Smooth muscle cell of the brain vasculature (primary cell): ENCODE measurements at places on chromosomes 7 and 10.
A peak's percentile ranks its signal among the peaks of the same experiment; 100 is the strongest.

DNA sequence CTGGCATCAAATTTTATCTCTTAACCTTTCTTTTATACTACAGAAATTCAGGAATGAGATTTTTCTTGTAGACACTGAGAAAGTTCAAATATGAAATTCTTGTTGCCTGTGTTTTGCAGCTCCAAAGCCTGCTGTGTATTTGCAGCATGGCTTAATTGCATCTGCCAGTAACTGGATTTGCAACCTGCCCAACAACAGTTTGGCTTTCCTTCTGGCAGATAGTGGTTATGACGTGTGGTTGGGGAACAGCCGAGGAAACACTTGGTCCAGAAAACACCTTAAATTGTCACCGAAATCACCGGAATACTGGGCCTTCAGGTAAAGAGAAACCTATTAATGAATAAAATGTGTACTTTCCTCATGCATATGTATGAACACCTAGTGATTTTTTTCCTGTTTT is 24.8 kb downstream of the LIPK start:
- no peak for DNase-seq

DNA sequence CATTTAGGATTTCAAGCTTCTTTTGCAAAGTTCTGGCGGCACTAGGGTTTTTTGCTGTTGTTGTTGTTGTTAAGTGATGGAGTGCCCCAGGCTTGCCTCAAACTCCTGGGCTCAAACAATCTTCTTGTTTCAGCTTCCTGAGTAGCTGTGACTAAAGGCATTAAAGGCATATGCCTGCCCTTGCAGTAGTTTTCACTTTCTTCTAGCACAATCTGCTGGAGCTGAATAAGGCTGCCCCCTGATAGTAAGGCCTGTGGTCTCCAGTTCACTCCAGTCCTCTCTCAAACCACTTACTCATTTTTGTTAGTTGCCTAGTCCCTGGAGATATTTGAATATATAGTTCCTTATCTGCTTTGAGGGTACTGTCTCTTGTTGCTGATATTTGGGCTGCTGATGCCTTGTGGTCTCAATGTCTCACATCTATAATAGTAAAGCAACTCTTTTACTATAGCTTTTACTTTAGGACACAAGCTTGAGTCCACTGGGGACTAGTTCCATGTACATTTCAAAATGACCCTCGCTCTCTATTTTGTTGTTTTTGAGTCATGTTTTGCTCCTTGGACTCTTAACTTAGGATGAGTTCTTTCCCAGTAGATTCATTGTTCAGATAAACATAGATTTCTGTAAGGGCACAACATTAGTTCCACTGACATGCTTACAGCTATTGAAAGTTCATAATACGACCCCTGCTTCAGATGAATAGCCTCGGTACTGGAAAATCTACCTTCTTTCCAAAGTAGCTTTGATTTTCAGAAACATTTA is 25.5 kb downstream of the PHF14 start:
- DNase-seq, result no peak

- no peak for DNase-seq
Measured at GRCh38 chr7:33698041-33698440, 207.3 kb upstream of the BMPER start.

DNA sequence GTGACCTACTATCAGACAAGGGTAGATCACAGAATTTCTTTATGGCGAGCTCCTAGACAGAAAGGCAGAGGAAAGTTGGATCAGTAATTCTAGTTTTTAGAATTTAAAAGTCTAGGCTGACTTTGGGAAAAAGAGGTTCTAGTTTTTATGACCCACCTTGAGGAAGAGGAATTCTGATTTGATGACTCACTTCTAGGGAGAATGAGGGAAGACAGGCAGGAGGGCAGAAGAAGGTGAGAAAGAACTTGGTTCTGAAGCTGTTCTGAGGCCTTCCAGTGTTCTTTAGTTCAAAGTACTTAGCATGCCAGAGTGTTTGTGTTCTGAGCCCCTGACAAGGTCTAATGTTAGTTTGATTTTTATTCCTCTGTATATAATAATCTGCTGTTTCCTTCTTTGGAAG is 97.2 kb downstream of the PODXL start:
- no peak for DNase-seq

DNA sequence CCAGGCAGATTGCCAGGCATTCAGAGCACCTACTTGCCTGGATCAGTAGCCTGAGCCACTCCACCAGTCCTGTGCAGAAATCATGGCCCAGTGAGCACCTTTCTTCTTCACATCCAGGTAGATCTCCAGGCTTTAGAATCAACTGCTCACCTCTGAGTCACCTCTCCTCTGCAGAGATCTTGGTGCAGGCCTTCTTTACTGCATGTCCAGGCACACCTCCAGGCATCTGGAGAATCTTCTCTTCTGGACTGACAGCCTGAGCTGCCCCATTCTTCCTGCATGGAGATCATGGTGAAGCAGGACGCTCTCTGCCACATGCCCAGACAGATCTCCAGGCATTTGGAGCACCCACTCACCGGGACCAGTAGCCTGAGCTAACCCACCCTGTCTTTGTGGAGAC is 894.5 kb upstream of the MBL2 start:
- no peak for DNase-seq

DNA sequence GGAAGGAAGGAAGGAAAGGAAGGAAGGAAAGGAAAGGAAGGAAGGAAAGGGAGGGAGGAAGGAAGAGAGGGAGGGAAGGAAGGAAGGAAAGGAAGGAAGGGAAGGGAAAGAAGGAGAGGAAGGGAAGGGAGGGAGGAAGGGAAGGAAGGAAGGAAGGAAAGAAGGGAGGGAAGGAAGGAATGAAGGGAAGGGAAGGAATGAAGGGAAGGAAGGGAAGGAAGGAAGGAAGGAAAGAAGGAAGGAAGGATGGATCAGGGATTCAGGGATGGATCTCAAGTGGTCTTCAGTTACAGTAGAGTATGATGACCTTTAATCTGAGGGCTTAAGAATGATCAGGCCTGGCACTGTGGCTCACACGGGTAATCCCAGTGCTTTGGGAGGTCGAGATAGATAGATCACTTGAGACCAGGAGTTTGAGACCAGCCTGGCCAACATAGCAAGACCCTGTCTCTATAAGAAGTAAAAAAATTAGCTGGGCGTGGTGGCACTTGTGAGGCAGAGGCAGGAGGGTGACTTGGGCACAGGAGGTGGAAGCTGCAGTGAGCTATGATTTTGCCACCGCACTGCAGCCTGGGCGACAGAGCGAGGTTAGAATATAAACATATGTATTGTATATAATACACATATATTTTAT is 760 bp upstream of the FOXK1 start:
- no peak for DNase-seq

DNA sequence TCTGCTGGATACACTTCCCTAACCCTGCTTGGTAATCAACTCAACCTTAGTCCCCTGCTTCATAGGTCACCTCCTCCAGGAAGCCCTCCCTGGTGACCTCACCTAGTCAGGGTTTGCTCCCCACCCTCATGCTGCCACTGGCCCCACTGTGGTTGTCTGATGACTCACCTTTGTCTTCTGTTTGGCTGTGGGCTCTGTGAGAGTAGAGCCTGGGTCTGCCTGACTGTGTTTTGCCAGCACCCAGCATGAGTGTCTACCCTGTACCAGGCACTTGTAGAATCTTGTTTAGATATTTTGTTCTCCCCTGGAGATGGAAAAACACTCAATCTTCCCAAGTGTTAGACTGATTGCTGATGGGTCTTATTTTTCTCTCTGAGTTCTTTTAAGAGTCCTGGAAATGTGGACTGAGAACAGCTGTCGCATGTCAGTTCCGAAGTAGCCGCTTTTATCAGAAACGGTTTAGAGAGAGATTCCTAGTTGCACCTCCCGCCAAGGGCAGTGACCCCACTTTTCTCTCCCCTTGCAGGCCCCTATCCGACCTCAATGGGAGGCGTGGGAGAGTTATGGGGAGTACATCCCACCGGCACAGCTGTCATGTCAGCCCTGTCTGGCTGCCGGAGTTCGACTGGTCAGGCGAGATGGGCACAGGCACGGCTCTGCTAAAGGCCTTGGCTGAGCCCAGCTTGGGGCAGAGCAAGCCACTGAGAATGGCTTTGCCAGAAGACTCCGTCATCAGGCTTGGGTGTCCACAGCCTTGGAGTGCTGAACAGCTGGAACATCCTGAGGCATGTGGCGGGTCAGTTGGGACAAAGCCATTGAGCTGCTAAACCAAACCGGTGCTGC is 134.3 kb downstream of the GRK5 start:
- no peak for DNase-seq

- no peak for DNase-seq
Measured at GRCh38 chr7:39291628-39292410, 274.4 kb upstream of the YAE1 start.

DNA sequence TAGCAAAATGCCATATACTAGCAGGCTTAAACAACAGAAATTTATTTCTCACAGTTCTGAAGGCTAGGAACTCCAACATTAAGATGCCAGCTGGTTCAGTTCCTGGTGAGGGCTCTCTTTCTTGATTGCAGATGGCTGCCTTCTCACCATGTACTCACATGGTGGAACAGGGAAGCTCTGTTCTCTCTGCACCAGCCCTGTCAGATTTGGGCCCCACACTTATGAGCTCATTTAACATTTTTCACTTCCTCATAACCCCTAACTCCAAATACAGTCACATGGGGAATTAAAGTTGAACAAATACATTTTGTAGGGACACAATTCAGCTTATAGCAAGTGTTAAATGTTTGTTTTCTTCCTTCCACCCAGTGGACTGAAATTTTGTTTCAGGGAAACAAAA is 218.6 kb upstream of the TAC1 start:
- no peak for DNase-seq

DNA sequence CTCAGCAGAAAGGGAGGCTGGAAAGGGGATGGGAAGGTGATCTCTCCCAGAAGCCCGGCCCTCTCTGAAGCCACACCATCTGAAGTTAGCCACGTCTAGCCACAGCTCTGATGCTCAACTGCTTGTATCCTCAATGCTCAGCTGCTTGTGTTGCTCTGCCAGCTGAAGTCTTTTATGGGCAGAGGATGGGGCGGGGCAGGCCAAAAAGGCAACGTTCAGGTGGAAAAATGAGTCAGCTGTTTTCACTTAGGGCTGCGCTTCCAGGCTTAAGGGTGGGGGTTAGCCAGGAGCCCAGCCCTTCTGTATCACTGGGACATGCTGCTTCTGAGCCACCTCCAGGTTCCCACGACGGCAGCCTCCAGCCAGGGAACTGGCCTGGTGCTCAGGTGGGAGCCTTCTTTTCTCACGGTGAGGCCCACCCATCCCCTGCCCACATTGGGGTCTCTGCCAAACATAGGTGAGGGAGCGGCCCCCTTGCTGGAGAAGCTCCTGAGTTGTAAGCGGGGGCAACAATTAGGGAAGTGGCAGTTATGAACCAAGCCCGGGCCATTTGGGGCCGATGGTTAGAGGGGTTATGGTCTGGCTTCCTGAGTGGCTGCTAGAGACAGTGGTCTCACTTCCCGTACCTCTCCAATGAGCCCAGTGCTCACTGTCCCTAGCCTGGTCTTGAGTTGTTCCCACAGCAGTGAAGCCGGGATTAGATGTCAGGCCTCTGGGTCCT is 44.9 kb upstream of the CNPY1 start:
- no peak for DNase-seq

- DNase-seq, result peak; percentile 60
Measured at GRCh38 chr7:116173051-116174028, 37.0 kb upstream of the TES start.

GRCh38 chr10:43348511-43349312 is 22.7 kb upstream of the FXYD4 start:
- peak; percentile 49 for DNase-seq

DNA sequence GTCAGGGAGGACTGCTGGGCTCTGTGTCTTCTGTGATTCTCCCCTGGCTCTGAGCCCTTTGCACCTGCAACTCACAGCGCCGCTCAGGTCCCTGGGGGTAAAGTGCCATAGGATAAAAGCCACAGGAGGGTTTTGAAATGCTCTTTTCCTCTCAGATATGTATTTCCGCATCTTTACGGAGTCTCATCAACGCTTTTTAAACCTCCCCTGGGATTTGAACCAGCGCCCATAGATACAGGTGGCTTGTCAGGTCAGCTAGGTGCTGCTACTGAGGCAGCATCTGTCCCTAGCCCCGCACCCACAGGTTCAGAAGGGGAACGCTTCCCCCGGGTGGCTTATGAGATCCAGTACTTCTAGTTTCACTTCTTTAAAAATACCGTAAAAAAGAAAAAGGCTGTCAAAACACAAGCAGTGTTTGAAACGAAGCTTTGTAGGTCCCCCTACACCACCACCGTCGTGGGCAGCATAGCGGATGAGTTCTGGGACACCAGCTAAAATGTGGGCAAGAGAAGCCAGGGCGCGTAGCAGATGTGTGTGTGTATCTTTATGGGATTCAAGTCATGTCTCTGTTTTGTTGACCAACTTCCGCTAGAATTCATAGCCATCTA is 173.5 kb downstream of the CUX1 start:
- no peak for DNase-seq

DNA sequence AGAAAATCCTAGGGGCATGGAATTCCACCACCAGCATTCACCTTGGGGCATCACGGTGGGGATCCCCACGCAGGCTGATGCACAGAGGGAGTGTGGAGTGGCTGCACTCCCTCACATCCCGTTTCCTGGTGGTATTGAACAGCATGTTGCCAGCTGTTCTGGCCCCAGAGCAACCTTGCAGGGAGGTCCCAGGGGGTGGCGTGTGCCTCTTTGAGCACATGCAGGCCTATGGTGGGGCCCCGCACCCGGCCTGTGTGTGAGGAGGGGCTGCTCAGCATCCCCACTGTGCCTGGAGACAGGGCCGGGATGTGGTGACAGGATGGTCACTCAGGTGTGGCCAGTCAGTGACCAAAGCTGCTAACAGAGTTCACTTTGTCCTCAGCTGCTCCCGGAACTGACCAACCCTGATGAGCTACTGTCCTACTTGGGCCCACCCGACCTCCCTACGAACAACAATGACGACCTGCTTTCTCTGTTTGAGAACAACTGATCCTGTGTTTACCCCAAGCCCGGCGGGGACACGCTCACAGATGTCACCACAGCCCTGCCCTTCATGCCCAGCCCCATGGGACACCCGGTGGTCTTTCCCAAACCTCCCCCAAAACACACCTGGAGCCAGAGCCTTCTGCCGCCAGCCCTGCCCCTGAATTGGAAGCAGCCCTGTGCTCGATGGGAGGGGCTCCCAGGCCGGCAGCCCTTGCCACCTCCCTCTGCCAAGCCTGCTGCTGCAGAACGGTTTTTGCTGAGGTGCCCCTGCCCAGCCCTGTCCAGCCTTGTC is 18.7 kb downstream of the ZMIZ2 start:
- no peak for DNase-seq

DNA sequence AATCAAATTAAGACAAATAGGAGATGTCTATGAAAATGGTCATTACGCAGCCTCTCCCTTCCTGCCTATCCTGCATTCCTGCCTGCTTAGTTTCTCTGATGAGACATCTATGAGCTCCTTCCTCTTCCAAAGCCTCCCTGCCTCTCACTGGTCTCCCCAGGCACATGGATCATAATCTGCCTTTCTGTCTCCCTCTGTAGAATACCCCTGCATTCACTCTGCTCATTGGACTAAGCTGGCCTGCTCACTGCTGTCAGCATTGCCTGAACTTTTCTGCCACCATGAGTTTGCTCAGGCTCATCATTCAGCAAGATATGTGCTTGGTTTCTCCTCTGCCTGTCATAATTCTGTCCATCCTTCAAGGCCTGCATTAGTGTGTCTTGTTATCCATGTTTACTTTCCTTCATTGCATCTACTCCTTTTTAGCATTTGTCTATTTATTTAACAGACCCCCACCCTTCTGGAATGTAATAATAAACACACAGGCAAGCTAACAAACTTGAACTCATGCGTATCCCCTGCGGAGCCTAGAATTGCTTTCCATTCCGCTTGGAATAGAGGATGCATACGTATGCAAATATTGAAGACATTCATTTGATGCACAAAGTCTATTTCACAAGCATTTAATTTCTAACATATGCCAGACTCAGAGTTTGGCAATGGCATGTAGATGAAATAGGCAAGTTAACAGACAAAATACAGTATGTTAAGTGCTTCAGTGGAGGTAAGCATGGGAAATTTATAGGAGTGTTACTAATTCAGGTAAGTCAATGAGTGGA is 88.3 kb downstream of the PTPRZ1 start:
- no peak for DNase-seq

GRCh38 chr7:44333911-44334733 is 8.7 kb upstream of the CAMK2B start:
- no peak for DNase-seq
